Liver (tissue), 10 donors: ENCODE measurements at places on chromosomes 7 and 10. TPM values are rescaled to one million over a fixed set of nuclear protein-coding genes. Genes with fewer than 3 reads are reported as not detected.

DNA sequence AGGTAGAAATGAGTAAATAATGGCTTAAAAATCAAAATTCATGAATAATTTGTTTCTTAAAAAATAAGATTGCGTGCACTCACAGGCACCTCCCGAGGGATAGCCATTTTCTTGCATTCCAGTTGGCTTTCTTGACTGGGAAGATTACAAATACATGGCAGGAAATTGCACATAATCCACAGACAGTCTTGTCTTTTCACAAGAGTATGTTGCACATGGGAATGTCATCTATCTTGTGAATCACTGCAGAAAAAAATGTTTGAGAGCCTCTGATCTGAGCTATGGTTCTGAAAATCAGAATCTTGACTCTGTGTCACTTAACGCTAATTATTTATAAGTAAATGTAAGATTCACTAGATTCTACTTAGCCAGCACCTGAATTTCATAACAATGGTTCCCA, 74.1 kb upstream of the PRKG1 start:
- H3K27me3 ChIP-seq, result no peaks in the 10 kb centered on the region
- no peak overlapping the region for H3K4me3 ChIP-seq
- no peak overlapping the region for H3K27ac ChIP-seq
- no peak for DNase-seq
- no peaks in the 10 kb centered on the region for H3K36me3 ChIP-seq

Gene PLXDC2
- total RNA-seq, result 3.1 TPM

DNA sequence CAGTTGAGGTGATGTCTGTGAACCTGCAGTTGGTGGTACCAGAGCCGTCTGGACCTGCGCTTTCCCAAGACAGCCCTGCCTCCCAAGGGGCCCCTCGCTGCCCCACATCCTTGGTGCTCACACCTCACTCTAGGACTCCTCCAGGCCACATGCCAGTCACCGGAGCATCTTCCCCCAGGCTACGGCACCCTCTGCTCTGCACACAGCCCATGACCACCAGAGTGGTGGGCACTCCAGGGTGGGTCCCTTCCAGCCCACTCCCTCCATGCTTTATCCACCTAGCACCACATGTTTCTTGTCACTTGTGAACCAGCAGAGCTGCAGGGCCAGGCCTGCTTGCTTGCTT, 183.7 kb upstream of the SH2B2 start:
- DNase-seq, result no peak
- H3K27me3 ChIP-seq, result no peaks in the 10 kb centered on the region
- no peak overlapping the region for H3K4me3 ChIP-seq
- peaks cover 2% of the 10 kb centered on the region for H3K36me3 ChIP-seq

Gene MUC12
- total RNA-seq, result not detected

DNA sequence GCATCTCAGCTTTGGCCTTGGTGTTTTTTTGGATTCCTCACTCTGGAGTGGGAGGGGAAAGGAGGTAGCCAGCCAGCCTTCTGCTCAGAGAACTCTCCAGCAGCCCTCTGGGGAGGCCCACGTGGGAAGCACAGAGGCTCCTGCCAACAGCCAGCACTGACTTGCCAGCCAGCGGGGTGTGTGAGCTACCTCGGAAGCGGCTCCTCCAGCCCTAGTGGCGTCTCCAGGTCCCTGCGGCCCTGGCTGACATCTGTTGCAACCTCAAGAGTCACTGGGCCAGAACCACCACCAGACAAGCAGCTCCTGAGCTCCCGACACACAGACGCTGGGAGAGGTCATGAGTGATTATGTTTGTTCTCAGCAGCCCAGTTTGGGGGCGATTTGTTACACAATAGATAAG, 180.2 kb upstream of the FZD8 start:
- H3K27ac ChIP-seq, result no peak overlapping the region
- no peaks in the 10 kb centered on the region for H3K36me3 ChIP-seq
- H3K4me3 ChIP-seq, result no peak overlapping the region
- no peak for DNase-seq

GRCh38 chr7:51000956-51001355, 218.3 kb upstream of the GRB10 start:
- no peak for DNase-seq
- no peak overlapping the region for H3K27ac ChIP-seq
- no peaks in the 10 kb centered on the region for H3K4me1 ChIP-seq
- no peaks in the 10 kb centered on the region for H3K36me3 ChIP-seq
- no peak overlapping the region for H3K4me3 ChIP-seq

DNA sequence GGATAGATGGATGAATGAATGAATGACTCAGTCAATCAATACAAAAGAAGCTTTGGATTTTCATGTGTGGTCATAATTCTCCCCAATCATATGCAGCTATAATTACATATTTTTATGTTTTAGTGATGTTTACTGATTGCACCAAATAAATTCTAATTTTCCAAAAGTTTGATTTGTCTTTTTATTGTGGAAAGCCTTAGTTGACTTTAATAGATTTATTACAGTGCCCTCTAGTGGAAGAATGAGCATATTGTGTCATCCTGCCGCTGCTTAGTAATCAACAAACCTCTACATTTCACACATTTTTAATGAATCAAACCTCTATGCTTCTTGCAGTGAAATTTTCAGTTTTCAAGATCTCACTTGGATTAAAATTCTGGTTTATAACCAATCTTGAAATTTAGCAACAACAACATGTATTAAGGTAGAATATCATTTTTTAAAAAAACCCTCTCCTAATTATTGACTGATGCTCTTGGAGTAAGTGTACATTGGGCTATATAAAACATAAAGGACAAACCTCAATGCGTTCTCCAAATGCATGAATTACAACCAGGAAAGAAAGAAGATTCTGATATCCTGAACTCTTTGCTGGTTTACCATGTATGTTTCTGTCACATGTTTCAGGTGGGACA, 55.6 kb upstream of the PNLIP start:
- no peaks in the 10 kb centered on the region for H3K36me3 ChIP-seq
- H3K4me1 ChIP-seq, result peaks cover 6% of the 10 kb centered on the region

Gene DNA2
- 6.9 TPM for total RNA-seq

Gene MUC3A
- total RNA-seq, result 0.79 TPM

Gene GIMAP4
- total RNA-seq, result 21.3 TPM

Gene LRRC18
- total RNA-seq, result not detected

DNA sequence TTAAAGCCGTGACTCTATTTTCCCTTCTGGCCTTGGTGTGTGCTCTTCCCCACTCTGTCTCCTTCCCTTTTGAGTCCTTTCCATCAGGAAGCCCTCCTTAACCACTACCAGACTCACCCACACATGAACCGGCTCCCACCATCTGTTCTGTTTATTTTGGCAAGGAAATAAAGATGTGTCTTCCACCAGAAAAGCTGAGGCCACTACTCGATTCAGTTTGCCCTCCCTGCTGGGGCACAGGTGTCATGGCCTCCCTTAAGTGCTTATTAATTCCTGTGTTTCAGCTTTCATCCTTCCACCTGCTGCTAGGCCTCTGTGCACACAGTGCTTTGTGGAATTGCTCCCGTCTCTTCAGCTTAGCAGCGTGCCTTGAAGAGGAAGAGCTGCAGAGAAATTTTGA, 16.7 kb downstream of the POR start:
- H3K27ac ChIP-seq, result peak overlapping the region; percentile 53
- H3K36me3 ChIP-seq, result peaks cover 5% of the 10 kb centered on the region
- no peak overlapping the region for H3K4me3 ChIP-seq
- peaks cover 12% of the 10 kb centered on the region for H3K4me1 ChIP-seq

DNA sequence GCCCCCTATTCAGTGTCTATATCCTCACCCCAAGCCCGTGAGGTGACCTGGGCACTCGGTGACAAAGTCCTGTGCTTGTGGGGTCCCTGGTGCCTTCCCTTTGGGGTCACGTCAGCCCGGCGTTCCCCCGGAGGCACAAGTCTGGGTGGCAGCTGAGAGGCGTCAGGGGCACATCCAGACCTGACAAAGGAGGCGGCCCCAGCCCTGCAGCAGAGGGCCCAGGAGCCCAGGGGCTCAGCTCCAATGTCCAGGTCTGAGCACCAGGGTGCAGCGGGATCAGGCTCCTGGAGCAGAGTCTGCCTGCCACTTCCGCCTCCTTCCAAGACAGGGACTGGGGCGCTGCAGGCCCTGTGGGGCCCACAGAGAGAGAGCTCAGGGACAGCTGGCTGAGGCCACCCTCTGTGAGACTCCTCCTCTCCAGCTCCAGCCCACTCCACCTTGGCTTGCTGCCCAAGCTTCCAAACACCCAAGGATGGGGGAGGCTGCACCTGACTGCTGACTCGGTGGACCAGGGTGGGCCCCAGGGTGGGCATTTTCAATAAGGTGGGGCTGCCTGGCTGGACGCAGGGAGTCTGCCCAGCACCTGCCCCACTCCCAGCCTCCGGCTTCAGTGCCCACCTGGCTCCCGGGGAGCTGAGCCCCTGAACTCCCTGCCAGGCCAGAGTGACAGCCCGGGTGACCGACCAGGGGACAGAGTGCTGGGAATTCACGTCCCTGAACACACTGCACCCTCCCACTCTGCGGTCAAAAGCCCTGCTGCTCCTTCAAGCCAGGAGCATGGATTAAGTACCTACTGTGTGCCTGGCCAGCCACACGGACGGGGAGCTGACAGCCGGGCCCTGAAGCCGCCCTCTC, 1.0 kb upstream of the KNDC1 start:
- no peak overlapping the region for H3K27ac ChIP-seq
- DNase-seq, result no peak
- H3K27me3 ChIP-seq, result no peaks in the 10 kb centered on the region
- no peak overlapping the region for H3K4me3 ChIP-seq
- peaks cover 28% of the 10 kb centered on the region for H3K4me1 ChIP-seq

- no peaks in the 10 kb centered on the region for H3K36me3 ChIP-seq
- H3K4me3 ChIP-seq, result no peak overlapping the region
- H3K27ac ChIP-seq, result no peak overlapping the region
- H3K4me1 ChIP-seq, result no peaks in the 10 kb centered on the region
- H3K27me3 ChIP-seq, result no peaks in the 10 kb centered on the region
Measured at GRCh38 chr10:5603091-5603847, 63.1 kb downstream of the ASB13 start.
